ENCODE measurements at places on chromosomes 13 and 19.

DNA sequence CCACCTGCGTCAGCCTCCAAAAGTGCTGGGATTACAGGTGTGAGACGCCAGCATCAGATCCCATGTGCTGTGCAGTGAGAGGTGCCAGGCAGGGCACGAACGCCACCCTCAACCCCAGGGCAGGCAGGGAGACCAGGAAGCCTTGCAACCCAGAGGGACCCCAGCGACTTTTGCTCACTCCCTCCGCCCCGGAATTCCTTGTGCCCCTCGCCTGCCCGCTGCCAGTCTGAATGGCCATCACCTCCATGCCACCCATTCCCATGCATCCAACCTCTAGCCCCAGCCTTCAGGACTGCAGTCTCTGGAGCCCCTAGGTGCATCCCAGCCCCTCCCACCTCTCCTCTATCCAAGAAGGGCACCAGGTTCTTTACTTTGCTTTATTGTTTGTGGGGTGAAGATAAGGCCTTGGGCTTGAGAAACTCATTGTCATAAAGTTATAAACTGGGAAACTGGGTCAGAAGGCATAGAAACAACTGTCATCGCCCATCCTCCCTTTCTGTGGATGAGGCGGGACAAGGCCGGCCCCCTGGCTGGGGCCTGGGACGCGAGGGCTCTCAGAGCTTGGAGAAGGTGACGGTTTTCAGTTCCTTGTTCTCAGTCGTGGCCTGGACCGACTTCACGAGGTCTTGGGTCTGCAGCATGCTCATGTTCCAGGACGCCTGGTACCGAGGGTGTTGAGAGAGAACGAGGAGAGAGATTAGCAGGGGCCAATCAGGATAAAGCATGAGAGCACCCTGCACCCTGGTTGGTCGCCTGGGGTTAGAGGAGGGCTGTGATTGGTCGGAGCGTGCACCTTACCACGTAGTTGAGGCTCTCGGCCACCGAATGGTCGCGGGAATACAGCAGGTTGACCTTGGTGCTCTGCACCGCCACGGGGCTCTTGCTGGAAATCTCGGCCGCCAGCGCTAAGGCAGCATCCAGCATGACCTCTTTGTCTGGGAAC is 2.6 kb upstream of the LGALS4 start:
- no peak for DNase-seq

GRCh38 chr19:38093587-38093986 is 130.4 kb downstream of the DPF1 start:
- DNase-seq: no peak

DNA sequence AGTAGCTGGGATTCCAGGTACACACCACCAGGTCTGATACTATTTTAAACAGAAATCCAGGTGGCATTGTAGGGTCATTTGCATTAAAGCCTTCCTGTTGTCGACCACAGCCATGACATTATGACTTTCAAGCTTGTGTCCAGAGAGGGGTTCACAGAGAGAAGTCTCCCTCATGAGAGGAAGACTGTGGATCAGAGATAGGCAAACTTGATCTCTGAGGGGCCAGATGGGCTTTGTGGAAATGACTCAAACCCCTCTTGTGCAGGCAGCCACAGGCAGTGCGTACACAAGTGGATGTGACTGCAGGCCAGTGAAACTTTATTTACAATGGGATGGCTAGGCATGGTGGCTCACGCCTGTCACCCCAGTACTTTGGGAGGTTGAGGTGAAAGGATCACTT is 27.8 kb upstream of the F2RL3 start:
- no peak for DNase-seq

DNA sequence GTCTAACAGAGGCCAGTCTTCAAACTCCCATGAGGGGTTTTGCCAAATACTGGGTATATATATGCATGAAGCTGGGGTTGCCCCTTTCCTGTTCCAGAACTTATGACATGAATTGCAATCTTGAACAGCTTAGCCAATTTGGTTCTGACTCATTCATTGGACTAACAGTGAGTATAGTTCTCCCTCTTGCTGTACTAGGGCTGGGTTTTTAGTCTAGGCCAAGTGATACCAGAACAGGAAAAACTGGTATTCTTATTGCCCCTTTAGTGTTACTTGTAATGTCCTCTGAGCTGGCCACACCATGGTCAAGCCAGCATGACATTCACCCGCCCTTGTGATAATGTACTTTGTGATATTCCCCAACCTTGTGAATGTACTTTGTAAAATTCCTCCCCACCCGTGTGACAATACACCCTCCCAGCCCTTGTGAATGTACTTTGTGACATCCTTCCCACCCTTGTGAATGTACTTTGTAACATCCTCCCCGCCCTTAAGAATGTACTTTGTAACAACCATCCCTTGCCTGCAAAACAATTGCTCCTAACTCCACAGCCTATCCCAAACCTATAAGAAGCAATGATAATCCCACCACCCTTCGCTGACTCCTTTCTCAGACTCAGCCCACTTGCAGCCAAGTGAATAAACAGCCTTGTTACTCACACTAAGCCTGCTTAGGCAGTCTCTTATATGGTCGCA is 26.9 kb downstream of the ZNF846 start:
- no peak for DNase-seq

All from NCI-H2107 (cell line).